Activated CD4-positive, CD25-positive, alpha-beta regulatory T cell (primary cell): ENCODE measurements at places on chromosomes 6 and 20.

- DNase-seq: no peak
Observed at GRCh38 chr20:3970016-3970415, 45.3 kb downstream of the RNF24 start.

DNA sequence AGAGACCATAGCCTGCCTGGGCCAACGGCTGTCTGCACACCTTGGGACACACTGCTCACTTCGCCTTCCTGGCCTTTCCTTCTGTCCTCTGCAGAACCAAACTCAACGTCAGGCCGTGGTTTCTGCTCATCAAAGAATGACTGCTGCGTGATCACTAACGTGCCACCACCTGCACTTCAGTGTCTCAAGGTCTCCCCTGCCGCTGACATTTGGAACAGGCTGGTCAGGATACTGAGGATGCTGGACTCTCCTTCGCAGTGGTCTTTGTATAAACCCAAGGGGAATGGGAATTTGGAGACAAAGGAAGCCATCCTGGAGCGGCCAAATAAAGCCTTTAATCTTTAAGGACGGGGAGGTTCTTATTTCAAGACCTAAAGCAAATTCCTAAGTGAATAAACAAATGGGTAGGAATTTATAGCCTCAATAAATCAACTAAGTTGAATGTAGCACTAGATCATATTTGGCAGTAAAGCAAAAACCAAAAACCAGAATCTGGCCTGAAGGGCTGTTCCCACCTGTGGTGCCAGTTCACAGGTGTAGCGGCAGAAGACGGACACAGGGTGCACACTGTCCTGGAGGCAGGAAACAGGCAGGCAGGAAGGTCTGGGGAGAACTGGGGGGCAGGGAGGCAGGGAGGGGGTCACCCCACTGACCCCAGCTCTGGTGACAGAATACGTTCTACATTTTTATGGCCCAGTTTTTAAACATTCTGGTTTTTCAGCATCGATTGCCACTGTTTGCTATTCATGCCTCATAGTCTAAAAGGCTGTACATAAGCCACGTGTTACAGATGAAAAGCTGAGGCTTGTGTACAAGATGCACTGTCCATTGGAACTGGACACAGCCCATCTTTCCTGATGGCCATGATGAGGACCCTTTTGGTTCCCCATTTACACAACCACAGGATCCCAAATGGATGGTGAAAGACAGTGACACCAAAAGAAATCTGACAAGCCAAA lies 36.6 kb downstream of the ABHD12 start:
- no peak for DNase-seq

GRCh38 chr20:59006864-59007664 lies at the start of gene CTSZ:
TSS of gene CTSZ (minus strand) at chr20:59007254. CDS start at chr20:59007128, 126 bp downstream.
- no peak for DNase-seq

DNA sequence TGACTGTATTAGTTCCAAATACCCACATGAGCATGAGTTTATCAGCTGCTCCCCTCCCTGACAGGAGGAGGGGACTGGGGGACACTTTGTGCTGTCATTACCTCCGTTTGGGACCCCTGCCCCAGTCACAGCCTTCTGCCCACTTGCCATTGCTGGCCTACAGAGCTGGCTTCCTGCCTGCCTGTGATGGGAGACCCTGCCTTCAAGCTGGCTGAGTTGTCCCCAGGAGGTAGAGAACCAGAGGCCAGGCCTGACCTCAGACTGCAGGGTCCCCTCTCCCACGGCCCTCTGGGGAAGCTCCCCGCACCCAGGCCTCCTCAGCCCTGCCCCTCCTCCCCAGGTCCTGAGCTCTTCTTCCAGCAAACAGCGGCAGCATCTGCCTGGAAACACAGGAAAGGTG lies 105.5 kb downstream of the JPH2 start:
- no peak for DNase-seq

DNA sequence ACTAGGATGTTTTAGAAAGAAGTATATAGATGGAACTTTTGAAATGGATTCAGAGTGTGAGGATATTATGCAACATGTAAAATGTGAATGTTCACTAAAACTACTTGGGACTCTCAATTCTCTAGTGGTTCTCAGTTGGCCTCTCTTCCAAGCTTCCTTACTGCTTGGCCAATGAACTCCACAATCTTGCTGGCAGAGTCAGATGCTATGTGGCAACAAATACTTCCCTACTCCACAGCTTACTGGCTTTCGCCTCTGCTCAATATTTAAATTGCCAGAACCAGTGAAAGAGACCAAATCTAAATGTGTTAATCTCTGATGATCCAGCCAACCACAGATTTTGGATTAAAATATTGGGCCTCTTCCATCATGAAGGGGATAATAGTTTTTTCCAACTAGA lies 138.4 kb downstream of the HTR1B start:
- DNase-seq: no peak

DNA sequence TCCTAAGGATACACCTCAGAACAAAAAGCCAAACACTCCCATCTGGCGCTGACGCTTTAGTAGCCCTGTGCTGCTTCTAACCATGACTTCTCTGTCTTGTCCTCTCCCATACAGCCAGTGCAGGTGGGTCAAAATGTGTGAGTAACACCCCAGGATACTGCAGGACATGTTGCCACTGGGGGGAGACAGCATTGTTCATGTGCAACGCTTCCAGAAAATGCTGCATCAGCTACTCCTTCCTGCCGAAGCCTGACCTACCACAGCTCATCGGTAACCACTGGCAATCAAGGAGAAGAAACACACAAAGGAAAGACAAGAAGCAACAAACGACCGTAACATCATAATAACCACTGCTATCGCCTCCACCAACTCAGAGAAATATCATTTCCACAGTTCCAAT lies 1.4 kb downstream of the DEFB132 start:
- DNase-seq: no peak
